Naive thymus-derived CD8-positive, alpha-beta T cell (primary cell): ENCODE measurements at places on chromosomes 2 and 18.

DNA sequence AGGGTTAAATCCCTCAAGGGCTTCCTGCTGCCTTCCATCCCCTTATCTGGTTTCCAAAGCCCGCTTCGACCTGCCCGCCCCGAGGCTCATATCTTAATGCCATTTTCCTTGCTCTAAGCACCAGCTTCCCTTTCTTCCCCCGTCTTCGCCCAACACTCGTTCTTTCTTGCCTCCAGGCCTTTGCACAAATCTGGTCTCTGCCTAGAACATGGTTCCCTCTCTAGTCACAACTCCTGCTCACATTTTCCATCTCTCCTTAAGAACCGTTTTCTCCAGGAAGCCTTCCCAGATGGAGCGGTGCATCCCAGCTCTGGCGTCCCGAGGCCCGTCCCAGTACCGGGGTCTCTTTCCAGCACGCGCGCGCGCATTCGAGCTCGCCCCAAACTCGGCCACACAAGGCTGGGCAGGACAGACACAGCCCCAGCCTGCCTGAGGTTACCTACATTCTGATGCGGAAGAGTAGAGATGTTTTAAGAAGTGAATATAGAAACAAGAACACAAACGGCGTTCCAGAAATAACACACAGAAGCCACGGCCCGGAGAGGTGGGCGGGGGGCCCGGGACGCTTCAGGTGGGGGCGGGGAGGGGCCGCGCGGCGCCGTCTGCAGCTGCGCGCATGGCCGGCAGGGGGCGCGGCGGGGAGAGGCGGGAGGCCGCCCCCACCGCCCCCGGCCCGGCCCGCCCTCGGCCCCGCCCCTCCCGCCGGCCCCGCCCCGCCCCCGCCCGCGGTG is at the start of gene DGKD:
Gene DGKD (plus strand): TSS at position 726 of the 731 bp plus-strand sequence. CDS start 25 bp downstream, outside the sequence.
- peak within 1 kb of the TSS; percentile 97 for H3K27ac ChIP-seq
- peaks cover 10% of the 10 kb centered on the region for H3K36me3 ChIP-seq
- H3K4me3 ChIP-seq: peak within 1 kb of the TSS; percentile 96
- peaks cover 78% of the 10 kb centered on the region for H3K4me1 ChIP-seq

GRCh38 chr2:44944102-44944951 is 2.8 kb downstream of the SIX3 start:
- no peak overlapping the region for H3K27ac ChIP-seq
- H3K27me3 ChIP-seq: peaks cover 99% of the 10 kb centered on the region
- H3K4me3 ChIP-seq: peak overlapping the region; percentile 57
- H3K36me3 ChIP-seq: no peaks in the 10 kb centered on the region
- H3K4me1 ChIP-seq: peaks cover 63% of the 10 kb centered on the region
- DNase-seq: no peak

- DNase-seq: no peak
- no peaks in the 10 kb centered on the region for H3K4me1 ChIP-seq
- H3K4me3 ChIP-seq: no peak overlapping the region
- H3K36me3 ChIP-seq: no peaks in the 10 kb centered on the region
Observed at GRCh38 chr18:58412844-58413666, 215.8 kb downstream of the ALPK2 start.

- H3K27me3 ChIP-seq: peaks cover 7% of the 10 kb centered on the region
- H3K4me3 ChIP-seq: no peak overlapping the region
- H3K27ac ChIP-seq: no peak overlapping the region
- H3K36me3 ChIP-seq: no peaks in the 10 kb centered on the region
Observed at GRCh38 chr2:219624565-219624964, 2.9 kb upstream of the SLC4A3 start.
